ENCODE measurements at places on chromosomes 5 and 9. TPM values are rescaled to one million over a fixed set of nuclear protein-coding genes. Genes with fewer than 3 reads are reported as not detected.

GRCh38 chr9:33750307-33750838, 45.0 kb upstream of the PRSS3 start:
- no peak for DNase-seq

DNA sequence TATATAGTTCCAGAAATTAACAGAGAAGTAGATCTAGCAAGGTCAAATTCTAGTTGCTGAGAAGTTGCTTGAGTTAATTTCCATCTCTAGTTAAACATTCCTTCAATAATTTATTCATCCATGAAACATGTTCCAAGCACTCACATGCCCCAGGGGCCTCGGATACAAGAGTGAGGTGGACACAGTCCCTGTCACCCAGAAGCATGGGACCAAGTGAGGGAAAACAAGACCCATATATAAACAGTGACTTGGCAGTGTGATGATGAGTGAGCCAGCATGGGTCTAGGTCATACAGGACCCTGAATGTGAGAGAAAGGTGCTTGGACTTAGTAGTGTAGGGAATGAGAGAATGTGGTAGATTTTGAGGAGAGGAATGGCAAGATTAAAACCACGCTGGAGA, 216.9 kb downstream of the TTLL11 start:
- no peak for DNase-seq

GRCh38 chr5:125257997-125258396, 511.6 kb upstream of the ZNF608 start:
- DNase-seq = no peak

- DNase-seq = no peak
Measured at GRCh38 chr5:74543162-74543995, 97.1 kb downstream of the ENC1 start.

GRCh38 chr5:2783223-2783622, 31.7 kb upstream of the IRX2 start:
- DNase-seq = no peak

DNA sequence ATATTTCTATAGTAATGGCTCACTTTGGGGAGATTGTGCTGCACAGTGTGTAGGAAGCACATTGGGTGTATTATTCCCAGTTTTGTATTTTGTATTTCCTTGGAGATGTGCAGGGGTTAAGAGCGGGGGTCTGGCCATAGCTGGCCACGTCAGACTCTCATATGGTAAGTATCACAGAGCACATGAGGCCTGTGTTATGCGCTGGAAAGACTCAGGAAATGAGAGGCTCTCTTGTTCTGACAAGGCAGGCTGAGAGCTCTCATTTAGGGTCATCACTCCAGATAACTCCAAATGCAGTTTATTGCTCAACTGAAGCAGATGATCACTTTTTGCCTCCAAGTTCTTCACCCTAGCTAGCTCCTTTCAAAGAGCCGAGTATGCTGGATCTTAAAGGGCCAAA, 205.7 kb downstream of the NTRK2 start:
- no peak for DNase-seq

DNA sequence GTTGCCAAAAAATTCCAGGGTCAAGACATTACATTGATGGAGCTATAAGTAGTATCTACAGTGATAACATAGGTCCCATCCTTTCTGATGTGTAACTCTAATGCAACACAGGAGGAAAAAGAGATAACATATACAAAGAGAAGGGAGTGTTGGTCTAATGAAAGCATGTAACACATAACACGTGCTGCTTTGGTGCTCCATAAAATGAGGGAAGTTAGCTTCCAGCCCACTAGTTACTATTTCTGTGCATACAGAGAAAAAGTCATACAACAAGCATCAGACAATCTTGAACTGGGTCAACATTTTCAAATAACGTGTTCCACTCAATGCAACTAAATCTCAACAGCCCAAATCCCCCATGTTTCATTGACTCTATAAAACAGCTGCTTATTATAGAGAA, 11.7 kb downstream of the MLLT3 start:
- no peak for DNase-seq

- no peak for DNase-seq
Measured at GRCh38 chr9:77798140-77798539, 150.0 kb upstream of the GNA14 start.

- DNase-seq = no peak
Measured at GRCh38 chr5:119409235-119409815, 43.0 kb upstream of the HSD17B4 start.

Gene PCDHGB5
- 3.1 TPM for polyA plus RNA-seq

DNA sequence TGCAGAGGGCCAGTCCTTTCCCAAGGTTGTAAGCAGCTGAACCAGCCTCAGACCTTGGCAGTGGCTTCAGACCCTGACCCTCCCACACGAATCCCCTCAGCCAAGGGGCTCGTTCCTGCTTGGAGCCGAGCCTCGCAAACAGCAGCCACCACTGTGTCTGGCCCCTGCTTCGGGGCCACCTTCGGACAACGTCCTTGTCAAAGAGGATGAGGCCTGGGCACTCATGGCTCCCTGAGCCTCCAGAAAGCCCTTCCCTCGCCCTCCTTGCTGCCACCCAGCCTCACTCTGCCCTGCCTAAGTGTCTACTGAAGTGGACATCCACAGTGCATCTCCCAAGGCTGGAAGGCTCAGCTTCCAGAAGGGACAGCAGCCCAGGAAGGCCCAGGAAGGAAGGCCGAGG, 161.7 kb downstream of the OLFM1 start:
- DNase-seq = no peak

- no peak for DNase-seq
Measured at GRCh38 chr9:113509463-113509862, 45.9 kb downstream of the RGS3 start.

- no peak for DNase-seq
Measured at GRCh38 chr9:69322256-69322655, 2.8 kb upstream of the ENTREP1 start.

Gene CCNI2
- polyA plus RNA-seq = 1.3 TPM

DNA sequence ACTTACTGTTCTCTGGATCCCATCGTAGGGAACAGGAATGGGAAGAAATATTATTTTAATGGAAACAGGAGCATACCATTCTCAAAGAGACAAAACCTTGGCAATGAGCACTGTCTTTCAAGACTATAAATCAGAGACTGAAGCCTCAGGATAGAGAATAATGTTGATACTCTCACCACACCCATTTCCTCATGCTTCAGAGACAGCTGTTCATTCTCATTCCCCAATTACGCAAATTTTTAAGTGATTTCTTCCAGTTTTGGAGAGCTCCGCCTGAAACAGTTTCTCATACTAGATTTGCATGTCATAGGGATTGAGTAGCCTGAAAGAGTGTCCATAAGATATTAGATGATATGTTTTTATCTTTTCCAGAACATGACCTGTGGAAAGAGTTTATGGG, 290.5 kb upstream of the RASA1 start:
- DNase-seq = no peak

Gene OR13C8
- polyA plus RNA-seq = not detected

Gene ANGPTL2
- polyA plus RNA-seq = 63.6 TPM

Gene CD14
- 18.3 TPM for polyA plus RNA-seq

DNA sequence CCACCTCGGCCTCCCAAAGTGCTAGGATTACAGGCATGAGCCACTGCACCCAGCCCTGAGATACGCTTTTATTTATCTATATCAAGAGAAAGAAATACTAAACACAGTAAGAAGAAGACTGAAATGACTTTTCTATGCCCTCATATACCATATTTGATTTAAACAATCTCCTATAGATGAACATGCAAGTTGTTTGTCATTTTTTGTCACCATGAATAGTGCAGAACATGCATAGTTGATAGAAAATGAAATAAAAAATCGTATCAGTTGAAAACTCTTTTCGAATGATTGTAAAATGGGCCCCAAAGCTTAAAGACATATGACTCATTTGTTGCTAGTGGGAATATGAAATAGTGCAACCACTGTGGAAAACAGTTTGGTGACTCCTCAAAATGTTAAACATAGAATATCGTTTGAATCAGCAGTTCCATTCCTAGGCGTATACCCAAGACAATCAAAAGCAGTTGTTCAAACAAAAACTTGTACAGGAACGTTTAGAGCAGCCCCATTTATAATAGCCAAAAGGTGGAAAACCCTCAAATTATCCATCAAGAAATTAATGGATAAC, 61.4 kb upstream of the ANKH start:
- no peak for DNase-seq

- no peak for DNase-seq
Measured at GRCh38 chr9:38423973-38424843, at the start of gene IGFBPL1. IGFBPL1 (minus strand) TSS chr9:38424454; CDS start chr9:38424424, 30 bp downstream.

DNA sequence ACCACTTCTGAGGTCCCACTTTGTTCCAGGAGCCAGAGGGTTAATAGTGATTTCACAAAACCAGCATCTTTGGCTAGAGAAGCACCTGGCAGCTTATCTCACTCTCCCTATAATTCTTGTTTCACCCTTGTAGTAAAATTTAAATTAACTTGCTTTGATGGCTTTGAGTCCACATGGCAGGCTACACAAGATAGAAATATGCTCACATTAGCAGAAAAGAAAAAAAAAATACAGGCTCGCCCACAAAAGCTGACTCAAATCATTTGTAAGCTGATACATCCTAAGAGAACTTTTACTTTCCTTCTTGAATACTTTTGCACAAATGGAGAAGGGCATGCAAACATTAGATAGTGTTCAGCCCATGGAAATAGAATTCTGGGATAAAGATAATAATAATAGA, 36.2 kb downstream of the TNFSF15 start:
- no peak for DNase-seq

DNA sequence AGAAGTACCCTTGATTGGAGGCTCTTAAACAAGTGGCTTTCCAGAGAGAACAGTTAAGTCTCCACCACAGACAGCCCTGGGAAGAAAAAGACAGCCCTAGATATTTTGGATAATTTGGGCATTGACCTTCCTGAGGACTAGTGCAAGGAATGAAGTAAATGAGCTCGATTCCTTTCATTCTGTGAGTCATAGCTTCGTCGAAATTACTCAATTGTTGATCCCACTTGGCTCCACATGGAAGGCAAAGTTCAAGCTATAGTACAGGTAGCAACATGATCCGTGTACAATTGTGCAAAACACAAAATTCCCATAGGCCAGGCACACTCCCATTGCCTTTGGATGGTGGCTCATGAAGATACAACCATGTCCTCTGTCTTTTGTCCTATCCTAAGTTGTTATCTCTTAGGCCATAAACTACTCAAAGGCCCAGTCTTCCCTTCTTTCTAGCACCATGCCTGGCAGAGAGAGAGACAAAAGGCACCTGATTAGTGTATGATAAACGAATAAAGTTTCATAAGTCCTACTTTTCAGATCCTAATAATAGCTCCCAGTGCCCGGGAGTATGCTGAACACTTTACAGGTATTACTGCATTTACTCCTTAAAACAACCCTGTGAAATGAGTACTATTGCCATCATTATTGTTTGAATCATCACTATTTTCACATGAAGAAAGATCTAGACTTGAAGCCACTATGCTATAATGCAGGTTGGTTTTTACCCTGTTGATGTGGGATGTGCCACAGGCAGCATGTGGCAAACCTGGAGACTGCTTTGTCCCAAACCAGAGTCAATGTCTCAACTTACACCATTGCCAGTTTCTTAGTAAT, 116.7 kb upstream of the RANBP3L start:
- DNase-seq = no peak

DNA sequence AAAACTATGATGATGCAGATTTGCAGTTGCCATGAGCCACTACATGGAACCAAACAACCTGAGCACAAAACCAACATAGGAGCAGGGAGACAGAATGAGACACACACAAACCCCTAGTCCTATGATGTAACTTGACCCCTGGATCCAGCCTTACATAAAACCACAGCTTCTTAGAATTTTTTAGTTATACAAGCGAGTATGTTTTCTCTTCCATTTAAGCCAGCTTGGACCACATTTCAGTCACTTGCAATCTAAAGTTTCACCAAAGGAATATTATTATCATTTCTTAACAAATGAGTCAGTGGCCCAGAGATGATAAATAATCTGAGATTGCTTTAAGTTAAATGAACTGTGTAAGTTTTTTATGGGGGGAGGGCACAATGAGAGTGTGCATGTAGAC, 6.8 kb downstream of the SPOCK1 start:
- no peak for DNase-seq

- DNase-seq = no peak
Measured at GRCh38 chr5:44365345-44365744, 23.9 kb downstream of the FGF10 start.

GRCh38 chr9:127919253-127919815, 2.5 kb upstream of the ST6GALNAC4 start:
- DNase-seq = no peak

Gene RGS7BP
- 8.9 TPM for polyA plus RNA-seq

Gene IFNK
- not detected for polyA plus RNA-seq

- DNase-seq = no peak
Measured at GRCh38 chr9:127908660-127908926, 8.2 kb downstream of the ST6GALNAC4 start.

Gene LCNL1
- 0.61 TPM for polyA plus RNA-seq

DNA sequence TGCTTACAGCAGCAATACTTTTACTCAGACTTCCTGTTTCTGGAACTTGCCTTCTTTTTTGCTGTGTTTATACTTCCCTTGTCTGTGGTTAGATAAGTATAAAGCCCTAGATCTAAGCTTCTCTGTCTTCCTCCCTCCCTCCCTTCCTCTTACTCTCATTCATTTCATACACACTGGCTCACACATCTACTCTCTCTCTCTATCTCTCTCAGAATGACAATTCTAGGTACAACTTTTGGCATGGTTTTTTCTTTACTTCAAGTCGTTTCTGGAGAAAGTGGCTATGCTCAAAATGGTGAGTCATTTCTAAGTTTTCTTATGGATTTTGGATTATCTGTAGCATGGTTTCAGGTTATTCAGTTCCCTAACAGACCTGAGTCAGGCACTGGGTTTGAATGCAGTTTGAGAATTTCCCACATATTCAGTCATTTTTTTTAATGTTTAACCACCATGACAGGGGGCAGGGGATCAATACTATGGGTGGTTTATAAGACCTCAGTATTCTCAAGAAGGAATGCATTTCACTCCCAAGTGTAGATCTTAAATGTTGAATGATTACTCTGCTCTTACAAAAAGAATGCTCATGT, at the start of gene IL7R:
Gene IL7R (plus strand): TSS at position 127 of the 587 bp plus-strand sequence. CDS start 87 bp downstream, at position 214.
- no peak for DNase-seq

- DNase-seq = no peak
Measured at GRCh38 chr5:150460781-150461180, 11.2 kb upstream of the RPS14 start.

Gene RASA1
- 25.6 TPM for polyA plus RNA-seq

- DNase-seq = no peak
Measured at GRCh38 chr5:133775584-133776304, 163.4 kb upstream of the FSTL4 start.

GRCh38 chr9:120608421-120608820, 28.5 kb upstream of the CDK5RAP2 start:
- no peak for DNase-seq

- no peak for DNase-seq
Measured at GRCh38 chr5:55582256-55582655, 47.5 kb upstream of the PLPP1 start.

Gene UNC5A
- polyA plus RNA-seq = 1.7 TPM

- no peak for DNase-seq
Measured at GRCh38 chr9:37618817-37619216, 26.4 kb upstream of the TOMM5 start.

- DNase-seq = no peak
Measured at GRCh38 chr9:82201196-82201595, 212.6 kb downstream of the SPATA31D1 start.
